SJSA1 (cell line): ENCODE measurements at places on chromosomes 5 and 9. TPM values are rescaled to one million over a fixed set of nuclear protein-coding genes. Genes with fewer than 3 reads are reported as not detected.

DNA sequence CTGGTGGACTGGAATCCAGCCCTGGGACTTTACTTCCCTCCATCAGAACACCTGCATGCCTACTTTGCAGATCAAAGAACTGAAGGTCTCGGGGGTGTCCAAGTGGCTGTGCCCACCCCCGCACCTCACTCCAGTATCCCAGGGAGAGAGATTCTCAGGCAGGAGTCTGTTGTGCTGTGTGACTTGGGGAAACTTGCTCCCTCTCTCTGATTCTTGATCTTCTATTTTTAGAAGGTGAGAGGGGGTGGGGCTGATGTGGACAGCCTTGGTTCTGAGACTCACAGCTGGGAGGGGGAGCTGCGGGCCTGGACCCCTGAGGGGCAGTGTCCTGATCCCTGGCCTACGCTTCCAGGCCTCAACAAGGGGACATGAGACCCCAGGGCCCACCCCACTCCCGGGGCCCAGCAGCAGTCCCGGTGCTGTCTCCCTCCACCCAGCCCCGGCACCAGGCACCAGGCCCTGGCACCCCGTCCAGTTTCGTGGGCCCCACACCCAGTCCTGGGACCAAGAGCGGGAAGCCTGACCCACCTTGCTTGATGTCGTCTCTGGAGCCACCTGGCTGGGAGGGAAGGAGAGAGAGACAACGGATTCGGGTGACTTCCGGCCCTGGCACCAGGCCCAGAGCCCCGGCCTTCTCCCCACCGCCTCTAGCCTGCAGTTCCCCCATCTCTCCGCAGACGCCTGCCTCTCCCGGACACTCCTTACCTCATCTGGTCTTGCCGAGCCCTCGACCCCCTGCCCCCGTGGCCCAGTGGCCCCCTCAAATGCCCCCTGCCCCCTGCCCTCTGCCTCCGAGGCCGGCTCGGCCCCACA is 74.0 kb upstream of the SPTLC1 start:
- no peak for DNase-seq

DNA sequence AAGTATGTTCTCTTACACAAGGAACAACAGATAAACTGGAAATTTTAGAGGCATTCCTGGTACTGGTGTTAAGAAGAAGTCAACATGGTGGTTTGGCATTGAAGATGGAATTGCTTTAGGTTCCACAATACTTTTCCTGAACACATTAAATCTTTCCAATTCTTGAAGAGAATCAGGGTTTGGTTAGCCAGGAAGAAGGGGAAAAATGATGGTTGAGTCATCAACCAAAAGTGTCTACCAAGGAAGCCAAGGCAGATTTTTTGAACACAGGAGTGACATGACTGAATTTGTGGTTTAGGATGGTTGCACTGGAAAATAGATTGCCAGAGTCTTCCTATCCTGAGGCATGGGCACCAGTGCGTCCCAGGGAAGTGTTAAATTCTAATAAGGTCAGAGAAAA is 433.4 kb downstream of the TMEM38B start:
- DNase-seq, result no peak

DNA sequence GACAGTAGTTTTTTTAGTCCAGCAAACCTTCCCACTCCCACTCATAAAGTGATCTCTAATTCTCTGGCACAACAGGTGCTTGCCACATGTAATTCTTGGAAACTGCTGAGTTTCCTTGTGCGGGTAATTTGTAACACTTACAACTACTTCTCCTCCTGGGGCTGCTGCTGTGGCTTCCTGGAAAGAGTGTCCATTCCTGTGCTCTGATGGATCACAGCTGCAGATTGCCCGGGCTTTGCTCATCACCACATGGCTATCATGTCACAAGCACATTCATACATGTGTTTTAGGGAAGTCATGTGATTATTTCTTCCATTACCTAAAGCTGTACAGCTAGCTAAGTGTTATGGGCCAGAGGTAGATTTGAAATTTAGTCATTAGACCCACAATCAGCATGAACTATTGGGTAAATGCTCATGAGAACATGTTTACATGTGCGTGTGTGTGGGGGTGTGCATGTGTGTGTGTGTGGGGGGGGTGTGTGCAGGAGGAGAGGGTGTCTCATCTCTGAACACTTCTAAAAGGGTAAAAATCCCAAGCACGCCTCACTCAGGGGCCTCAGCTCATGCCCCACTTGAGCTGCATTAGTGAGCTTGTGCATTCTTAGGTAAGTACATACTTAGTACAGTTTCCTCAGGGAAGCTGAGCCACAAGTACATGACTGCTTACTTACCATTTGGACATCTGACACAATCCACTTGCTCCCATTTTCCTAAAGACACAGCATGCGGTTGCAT is 118.1 kb upstream of the CCDC112 start:
- DNase-seq, result no peak

DNA sequence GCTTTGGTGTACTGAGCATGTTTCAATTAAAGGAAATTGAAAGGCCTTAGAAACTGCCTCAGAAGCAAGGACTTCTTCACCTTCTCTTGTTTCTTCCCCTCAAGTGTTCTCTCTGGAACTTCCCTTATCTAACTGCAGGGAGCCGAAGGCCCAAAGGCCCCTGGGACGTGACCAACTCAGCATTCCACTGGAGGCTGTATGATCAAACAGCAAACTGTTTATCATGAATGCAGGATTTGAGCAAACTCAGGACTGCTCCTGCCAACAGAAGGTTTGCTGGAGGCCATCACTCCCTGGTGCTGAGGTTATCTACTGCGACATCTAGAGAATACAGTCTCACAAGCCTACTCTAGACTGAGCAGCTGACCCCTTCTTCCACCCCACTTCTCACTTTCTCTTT is 4.8 kb upstream of the CDH10 start:
- DNase-seq, result no peak

- no peak for DNase-seq
These were observed 69.9 kb upstream of the NIPAL4 start for GRCh38 chr5:157390133-157390532.

- DNase-seq, result no peak
These were observed 448.3 kb downstream of the TLE4 start for GRCh38 chr9:80020056-80020455.

- DNase-seq, result no peak
These were observed 31.0 kb upstream of the RXRA start for GRCh38 chr9:134295101-134295745.

GRCh38 chr9:14433351-14434157 is 119.6 kb upstream of the NFIB start:
- peak; percentile 23 for DNase-seq

DNA sequence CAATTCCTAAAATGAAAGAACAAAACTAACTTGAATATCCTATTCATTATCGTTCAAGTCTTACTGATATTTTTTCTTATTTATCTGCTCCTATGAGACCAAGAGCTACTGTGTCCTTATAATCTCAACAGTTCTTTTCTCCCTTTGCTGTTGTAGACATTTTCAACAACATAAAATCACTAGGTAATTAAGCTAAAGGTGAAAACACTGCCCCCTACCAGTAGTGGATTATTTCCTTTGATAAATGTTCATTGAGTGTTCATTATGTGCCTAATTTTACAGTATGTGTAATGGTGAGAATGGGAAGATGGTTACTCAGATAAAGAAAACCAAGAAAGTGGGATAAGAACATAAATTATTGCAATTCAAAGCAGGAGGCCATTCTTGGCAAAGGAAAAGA is 41.4 kb upstream of the PAPPA start:
- DNase-seq, result no peak

GRCh38 chr5:128081111-128081851 is 2.3 kb upstream of the SLC12A2 start:
- peak; percentile 28 for DNase-seq

DNA sequence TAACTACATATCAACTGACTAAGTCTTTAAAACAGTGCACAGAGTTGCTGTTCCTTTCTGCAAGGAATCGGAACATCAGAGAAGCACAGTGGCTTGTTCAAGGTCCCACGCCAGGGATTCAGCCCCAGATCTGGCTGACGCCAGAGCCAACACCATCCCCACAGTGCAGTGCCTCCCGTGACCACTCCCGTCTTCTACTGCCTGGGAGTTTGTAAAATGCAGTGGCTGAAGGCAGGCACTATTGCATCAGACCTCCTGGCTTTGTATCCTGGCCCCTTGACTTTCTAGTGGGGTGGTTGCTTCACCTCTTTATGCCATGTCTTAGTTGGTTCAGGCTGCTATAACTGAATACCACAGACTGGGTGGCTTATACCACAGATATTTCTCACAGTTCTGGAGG is 131.0 kb downstream of the NSG2 start:
- DNase-seq, result peak; percentile 17

- DNase-seq, result no peak
These were observed 22.4 kb upstream of the SPINK14 start for GRCh38 chr5:148145916-148146315.

- DNase-seq, result no peak
These were observed 127.8 kb downstream of the FOCAD start for GRCh38 chr9:20811872-20812271.

GRCh38 chr5:54176066-54176830 is 134.1 kb downstream of the ARL15 start:
- no peak for DNase-seq

GRCh38 chr5:103785569-103785968 is 223.0 kb upstream of the NUDT12 start:
- no peak for DNase-seq

DNA sequence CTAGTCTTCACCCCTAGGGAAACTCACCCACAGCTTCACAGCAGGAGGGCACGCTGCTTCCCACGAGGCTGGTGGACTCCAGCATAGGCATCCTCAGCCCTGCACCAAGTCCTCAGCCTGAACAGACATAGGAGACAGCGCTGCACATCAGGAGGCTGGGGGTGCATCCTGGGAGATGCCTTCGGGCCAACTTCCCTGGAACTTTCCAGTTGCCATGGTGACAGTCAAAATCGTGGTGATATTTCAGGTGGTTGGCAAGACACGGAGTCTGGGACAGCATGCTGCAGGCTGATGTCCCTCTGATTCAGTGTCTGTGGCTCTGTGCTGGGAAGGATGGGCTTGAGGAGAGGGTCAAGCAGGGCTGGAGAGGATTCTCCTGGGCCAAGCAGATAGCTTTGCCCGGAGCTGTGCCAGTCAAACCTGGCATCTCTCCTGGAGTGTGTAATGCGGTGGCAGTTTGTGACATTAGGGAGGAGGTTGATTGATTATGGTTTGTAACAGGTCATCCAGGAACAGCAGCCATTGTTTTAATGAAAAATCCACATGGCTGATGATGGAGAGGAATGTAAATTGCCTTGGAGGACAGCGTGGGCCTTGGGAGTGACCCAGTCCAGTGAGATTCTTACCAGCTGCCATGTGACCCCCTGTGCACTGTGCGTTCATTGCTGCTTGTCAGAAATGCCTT is 35.6 kb upstream of the SEMA4D start:
- DNase-seq, result no peak

- DNase-seq, result no peak
These were observed 1.3 kb downstream of the EDIL3 start for GRCh38 chr5:84383296-84383815.

DNA sequence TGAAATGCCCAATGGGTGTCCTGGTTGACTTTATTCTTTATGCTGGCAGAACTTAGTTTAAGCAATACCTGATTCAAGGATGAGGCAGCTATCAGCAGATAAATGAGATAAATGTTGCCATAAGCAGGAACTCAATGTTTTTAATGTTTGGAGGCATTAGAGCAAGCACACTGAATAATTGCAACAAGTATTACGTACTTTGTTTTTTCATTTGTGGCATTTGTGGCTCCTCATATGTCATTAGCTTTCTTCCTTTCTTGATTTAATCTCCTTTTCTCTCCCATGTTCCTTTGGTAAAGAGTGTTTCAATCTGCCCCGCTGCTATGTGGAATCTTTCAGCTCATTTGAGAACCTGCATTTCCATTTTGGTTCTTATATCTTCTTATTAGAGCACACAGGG is 6.4 kb upstream of the NR3C1 start:
- no peak for DNase-seq

- no peak for DNase-seq
These were observed 27.1 kb downstream of the COX7C start for GRCh38 chr5:86644843-86645242.

- DNase-seq, result no peak
These were observed 196.2 kb downstream of the AOPEP start for GRCh38 chr9:94922691-94923107.

DNA sequence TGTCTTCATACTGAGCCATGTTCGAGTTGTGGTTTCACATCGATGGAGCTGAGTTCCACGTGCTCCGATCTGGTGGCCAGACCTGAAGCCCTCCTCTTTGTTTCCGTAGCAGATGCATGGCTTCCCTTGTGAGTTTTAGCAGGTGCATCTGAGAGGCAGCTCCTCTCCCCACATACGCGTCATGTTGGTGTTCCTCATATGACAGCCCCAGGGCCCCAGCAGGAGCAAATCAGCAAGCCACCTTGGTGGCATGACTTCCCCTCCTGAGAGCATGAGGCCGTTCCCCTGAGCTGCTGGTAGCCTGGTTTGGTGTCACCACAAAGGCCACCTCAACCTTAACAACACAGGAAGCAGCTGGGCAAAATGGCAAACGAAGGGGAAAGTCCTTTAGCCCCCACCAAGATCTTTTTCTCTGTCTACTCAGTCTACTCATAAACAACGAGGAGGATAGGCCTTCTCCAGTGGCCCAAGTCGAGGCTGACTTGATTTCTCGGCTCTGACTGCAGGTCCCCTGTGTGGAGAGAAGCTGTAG is 5.9 kb downstream of the CYFIP2 start:
- DNase-seq, result no peak

The HTR4 gene
- not detected in 2 replicates for total RNA-seq

The PLPP7 gene
- total RNA-seq, result 0.08 TPM in 1 of 2 replicates, not detected in the other

The LAMC3 gene
- total RNA-seq, result not detected in 2 replicates

The ADGRV1 gene
- total RNA-seq, result 0.13 TPM in 1 of 2 replicates, not detected in the other

The TRIP13 gene
- total RNA-seq, result 108 TPM in 2 replicates

The GBGT1 gene
- total RNA-seq, result not detected in 2 replicates

The FAXDC2 gene
- 0.32 TPM in 1 of 2 replicates, not detected in the other for total RNA-seq

The TNC gene
- total RNA-seq, result 35.7 and 37.6 TPM in 2 replicates

The LNPEP gene
- 16.0 and 23.7 TPM in 2 replicates for total RNA-seq

The REEP2 gene
- 0.21 TPM in 1 of 2 replicates, not detected in the other for total RNA-seq

The FAM81B gene
- total RNA-seq, result not detected in 2 replicates

The HNRNPK gene
- total RNA-seq, result 473 and 646 TPM in 2 replicates

The ZFP62 gene
- total RNA-seq, result 14.3 and 19.8 TPM in 2 replicates

The IGIP gene
- total RNA-seq, result 4.7 and 5.5 TPM in 2 replicates

The LPAR1 gene
- 8.0 and 21.7 TPM in 2 replicates for total RNA-seq
